ENCODE measurements at places on chromosomes 16 and 17. TPM values are rescaled to one million over a fixed set of nuclear protein-coding genes. Genes with fewer than 3 reads are reported as not detected.
A peak's percentile ranks its signal among the peaks of the same experiment; 100 is the strongest.

Gene CAPN15
- total RNA-seq: 71.0 TPM

Gene ATF7IP2
- 86.7 TPM for total RNA-seq

- peak overlapping the region; percentile 66 for H3K4me3 ChIP-seq
- H3K27me3 ChIP-seq: no peaks in the 10 kb centered on the region
- H3K36me3 ChIP-seq: no peaks in the 10 kb centered on the region
- H3K27ac ChIP-seq: no peak overlapping the region
Observed at GRCh38 chr16:81096715-81097208, 567 bp upstream of the GCSH start.

GRCh38 chr17:51555153-51555552 lies 294.8 kb downstream of the UTP18 start:
- H3K4me3 ChIP-seq: no peak overlapping the region
- peaks cover 29% of the 10 kb centered on the region for H3K27me3 ChIP-seq

Gene ALOX15B
- total RNA-seq: not detected
